AML-193 (cell line): ENCODE measurements at places on chromosomes 11 and 22.

DNA sequence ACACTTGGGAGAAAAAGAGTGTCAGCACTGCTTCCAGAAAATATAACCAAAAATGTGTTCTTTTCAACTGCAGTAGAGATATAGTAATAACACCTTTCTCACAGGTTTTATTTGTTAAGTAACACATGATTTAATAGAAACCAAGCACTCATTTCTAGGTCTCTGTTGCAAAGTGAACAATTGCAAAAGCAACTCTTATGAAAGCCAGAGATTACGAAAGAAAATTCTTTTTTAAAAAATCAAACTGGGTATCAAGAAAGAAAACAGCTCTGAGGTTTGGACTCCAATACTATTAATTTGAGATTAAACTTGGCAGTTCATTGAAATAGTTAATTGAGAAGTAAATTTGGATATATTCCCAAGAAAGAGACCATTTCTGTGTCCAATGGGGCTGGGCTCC, 9.8 kb upstream of the XKR3 start:
- peak; percentile 27 for DNase-seq

DNA sequence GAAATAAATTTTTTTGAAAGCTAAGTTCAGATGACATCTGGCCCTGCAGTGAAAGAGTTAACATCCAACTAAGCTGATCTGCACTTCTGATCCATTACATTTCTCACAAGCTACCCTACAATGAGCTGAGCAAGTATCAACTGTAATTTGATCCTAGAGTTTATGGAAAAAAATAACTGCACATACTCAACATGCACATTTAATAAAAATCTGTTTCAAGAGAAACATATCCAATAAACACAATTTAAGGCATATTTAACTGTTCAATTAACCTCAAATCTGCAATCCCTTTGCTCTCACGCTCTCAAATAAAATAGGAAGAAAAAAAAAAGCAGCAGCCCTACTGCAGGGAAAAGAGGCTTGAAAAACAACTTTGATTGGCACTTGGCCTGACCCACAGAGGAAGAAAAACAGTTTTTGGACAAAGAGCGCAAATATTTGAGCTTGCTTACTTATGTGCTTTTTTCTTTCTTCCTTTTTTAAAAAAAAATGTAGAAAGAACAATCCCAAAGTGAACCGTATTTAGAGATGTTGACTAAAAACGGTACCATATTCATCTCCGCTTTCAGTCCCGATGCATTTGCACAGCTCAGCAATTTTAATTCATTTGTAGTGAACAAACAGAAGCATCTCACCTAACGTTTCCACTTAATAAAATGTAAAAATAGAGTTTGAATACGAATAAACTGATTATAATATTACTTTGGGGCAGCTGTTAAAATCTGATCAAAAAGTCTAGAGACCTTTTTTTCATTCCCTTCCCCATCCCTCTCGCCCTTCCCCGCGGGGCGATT, 1.6 kb downstream of the SESN3 start:
- no peak for DNase-seq

DNA sequence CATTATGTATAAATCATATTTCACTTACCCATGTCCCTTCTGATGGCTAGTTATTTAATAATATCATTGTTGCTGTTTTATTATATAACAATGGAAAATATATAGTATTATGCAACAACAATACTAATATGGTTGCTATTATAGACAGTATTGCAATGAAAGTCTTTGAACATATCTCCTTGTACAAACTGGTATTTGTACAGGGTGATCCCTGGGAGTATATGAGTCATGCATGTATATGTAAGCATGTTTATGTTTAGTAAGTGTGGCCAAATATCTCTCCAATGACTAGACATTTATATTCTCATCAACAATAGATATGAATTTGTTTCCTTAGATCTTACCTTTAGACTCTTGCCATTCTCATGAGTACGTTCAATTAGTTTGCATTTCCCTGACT, 55.9 kb downstream of the KCNC1 start:
- no peak for DNase-seq

GRCh38 chr22:42680648-42681047, 31.5 kb upstream of the CYB5R3 start:
- DNase-seq, result no peak

GRCh38 chr11:133559833-133560471, 27.7 kb upstream of the OPCML start:
- no peak for DNase-seq

- no peak for DNase-seq
Observed at GRCh38 chr11:35943713-35944502, at the start of gene LDLRAD3. Gene LDLRAD3 (plus strand): TSS chr11:35944062. CDS start chr11:35944099, 37 bp downstream.

GRCh38 chr11:91187314-91187713, 964.5 kb upstream of the CHORDC1 start:
- DNase-seq, result no peak

GRCh38 chr11:10019906-10020682, 273.9 kb downstream of the SBF2 start:
- DNase-seq, result no peak

GRCh38 chr11:20005747-20006146, 154.5 kb downstream of the DBX1 start:
- DNase-seq, result no peak
